ENCODE measurements at places on chromosomes 7 and 10. TPM values are rescaled to one million over a fixed set of nuclear protein-coding genes. Genes with fewer than 3 reads are reported as not detected.

- DNase-seq, result no peak
These were observed 320.0 kb downstream of the RPS24 start for GRCh38 chr10:78353636-78354035.

- DNase-seq, result no peak
These were observed 124.0 kb upstream of the PRSS58 start for GRCh38 chr7:142381727-142382390.

DNA sequence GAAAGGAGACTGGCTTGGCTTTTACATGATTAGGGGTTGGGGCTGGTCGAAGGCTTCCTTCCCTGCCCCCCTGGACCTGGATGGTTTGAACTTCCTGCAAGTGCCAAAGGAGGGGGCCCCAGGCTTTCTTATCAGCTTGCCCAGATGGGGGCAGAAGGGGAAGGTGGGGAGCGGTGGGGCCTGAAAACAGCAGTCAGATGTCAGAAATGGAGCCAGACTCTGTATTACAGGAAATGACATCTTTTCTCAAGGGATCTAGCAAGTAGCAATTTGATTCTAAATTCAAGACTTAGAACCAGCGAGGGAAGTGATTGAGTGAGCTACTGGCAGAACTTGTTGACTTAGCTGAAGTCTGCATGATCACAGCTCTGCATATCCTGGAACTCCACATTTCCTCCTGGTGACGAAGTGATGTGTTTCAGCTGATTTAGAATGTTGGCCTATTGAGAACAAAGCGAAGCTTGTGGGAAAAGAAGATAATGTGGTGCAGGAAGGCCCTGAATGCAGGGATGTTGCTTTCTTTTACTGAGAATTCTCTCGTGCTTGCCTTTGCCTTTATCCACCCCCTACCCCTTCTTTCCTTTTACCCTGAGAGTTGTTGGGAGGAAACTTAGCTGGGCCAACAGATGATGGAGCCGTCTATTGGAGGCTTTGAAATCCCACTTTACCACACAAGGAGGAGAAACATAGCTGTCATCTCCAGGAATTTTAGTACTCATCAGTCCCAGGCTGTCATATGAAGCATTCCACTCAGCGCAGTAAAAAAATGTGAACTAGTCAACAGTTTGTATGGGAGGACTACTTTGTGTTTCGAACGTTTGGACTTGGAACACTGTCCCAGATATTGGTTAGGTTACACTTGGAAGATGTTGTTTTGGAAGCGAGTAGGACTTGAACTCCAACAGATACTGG lies 43.2 kb downstream of the CCNY start:
- DNase-seq, result peak; percentile 39

- DNase-seq, result no peak
These were observed 134.3 kb upstream of the VWC2 start for GRCh38 chr7:49639068-49639593.

DNA sequence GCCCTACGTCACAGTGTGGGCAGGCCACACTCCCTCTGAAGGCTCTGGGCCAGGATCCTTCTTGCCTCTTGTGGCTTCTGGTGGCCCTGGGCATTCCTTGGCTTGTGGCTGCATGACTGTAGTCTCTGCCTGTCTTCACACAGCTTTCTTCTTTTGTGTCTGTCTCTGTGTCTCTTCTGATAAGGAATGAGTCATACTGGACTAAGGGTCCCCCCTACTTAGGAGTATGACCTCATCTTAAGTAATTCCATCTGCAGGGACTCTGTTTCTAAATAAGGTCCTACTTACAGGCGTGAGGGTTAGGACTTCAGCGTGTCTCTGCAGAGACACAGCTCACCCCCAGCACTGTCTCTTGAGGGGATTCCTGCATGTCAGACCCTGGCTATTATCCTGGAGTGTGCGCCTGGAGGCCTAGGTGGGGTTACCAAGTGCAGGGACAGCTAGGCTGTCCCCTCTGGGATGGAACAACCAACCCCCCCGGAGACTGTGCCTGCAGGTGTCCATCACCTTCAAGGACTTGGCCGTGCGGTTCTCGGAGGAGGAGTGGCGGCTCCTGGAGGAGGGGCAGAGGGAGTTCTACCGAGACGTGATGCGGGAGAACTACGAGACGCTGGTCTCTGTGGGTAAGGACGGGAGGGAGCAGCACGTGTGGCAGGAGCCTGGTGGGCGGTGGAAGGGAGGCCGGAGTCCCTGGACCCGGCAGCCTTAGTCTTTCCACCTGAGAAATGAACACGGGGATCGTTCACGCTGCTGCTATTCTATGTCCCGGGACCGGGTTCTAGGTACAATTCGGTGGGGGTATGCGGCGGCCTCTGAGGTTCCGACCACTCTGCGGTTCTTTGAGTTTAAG lies 54.1 kb downstream of the ZNF467 start:
- DNase-seq, result no peak

GRCh38 chr10:6503171-6503570 lies 76.9 kb downstream of the PRKCQ start:
- no peak for DNase-seq

GRCh38 chr7:140391634-140392033 lies 6.7 kb downstream of the SLC37A3 start:
- DNase-seq, result no peak

DNA sequence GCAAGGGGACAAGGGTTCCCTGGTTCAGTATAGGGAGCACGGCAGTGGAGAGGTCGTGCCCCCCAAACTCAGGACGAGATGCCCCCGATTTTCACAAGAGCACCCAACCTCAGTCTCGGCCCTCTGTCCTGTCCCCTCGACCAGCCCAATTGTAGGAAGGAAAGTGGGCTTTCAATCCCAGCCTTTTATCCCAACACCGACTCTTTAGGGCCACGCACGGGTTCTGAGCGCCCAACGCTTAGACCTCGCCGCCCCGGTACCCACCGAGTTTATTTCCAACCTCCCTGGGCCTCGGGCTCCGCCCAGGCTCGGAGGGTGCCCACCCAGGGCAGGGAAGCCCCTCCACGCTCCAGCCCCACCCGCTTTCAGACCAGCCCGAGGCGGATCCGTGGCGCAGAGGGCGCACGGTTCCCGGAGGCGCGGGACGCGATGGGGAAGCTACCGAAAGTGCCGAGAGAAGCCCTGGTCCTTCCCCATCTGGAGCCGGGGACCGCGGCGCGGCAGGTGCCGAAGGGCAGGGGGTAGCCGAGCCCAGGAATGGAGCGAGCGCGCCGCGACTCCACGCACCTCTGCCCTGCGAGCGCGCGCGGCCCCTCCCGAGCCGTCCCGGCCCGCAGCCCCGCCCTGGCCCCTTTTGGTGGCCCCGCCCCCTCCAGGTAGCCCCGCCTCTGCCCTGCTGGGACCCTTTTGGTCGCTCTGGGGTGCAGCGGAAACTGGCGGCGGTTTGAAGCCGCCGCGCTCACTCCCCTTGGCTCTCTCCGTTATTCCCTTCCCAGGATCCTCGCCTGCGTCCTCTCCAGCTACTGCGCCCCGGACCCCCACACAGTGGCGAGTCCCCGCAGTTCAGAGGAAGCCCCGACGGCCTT lies 20.4 kb downstream of the GRID2IP start:
- DNase-seq, result peak; percentile 14

DNA sequence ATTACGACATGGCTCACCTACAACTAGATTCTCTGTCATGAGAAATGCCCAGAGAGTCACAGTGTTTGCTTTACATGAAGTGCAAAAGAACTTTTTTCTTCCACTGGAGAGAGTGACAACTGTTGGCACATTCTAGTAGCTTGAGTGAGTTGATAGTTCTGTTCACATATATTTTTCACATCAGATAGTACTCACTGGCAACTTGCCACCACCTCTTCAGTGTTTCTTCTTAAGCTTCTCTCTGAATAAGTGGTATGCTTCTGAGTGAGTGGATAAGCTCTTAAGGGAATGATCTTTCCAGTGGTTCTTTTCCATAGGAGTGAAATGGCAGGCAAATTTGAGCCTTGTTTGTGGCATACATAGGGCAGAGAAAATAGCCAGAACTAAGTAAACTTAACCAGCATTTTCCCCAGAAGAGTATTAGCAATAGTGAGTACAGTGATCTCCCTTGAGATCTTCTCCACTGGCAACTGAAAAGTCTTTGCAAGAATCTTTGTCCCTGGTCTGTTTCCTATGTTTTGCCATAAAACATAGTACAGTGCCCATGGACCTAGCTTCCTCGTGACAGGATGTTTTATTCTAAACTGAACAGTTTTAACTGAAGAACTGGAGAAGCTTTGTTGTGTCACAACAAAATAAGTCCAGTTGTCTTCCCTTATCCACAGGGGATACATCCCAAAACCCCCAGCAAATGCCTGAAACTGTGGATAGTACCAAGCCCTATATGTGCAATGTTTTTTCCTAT lies 125.4 kb upstream of the CDK13 start:
- DNase-seq, result no peak

DNA sequence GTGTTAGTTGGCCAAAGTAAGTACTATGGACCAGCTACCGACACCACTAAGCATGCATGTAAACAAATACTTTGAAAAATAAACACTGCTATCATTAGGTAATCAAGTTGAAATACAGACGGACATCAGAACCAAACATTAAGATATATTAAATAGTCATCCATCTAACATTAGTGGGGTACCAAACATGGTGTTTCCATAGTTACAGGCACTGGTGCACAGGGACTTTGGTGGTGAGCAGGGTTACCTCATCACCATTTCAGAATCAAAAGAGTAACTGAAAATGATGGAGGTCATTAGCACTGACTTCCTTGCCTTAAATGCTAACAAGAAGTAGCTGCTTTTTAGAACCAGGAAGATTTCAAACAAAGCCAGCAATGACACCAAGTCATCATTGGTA lies 23.9 kb downstream of the EBLN1 start:
- DNase-seq, result no peak

- no peak for DNase-seq
These were observed 20.7 kb upstream of the TECTB start for GRCh38 chr10:112262546-112262945.

DNA sequence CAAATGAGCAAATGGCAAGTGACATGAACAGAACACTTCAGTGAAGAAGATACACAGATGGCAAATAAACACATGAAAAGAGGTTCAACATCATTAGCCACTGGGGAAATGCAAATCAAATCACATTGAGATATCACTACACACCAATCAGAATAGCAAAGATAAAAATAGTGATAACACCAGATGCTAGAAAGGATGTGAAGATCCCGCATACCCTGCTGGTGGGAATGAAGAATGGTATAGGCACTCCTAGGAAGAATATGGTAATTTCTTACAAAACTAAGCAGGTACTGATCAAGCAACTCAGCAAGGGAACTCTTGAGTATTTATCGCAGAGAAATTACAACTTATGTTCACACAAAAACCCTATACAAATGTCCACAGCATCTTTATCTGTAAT lies 11.2 kb downstream of the LAMB4 start:
- no peak for DNase-seq

DNA sequence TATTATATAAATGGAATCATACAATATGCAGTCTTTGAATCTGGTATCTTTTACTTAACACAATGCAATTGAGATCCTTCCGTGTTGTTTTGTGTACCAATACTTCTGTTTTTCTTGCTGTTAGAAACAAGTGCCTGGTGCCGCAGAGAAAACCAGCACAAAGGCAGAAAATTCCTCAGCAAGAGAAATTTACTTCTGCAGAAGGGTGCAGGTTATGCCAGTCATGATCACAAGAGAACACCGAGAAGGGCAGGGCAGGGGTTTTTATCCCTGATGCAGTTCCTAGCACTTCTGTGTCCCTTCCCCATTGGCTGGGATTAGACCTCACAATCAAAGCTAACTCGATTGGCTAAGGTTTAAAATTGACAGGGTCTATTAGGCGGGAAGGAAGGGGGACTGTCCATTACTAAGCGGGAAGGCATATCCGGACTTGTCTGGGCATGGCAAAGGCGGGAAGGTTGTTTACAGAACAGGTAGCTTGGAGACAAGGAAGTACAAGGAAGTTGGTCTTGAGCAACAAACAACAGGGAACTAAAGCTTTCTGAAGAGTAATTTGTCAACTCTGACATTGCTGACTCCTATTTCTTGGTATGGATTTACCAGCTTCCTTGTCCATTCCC lies 2.4 kb upstream of the ZNF33B start:
- DNase-seq, result peak; percentile 83

DNA sequence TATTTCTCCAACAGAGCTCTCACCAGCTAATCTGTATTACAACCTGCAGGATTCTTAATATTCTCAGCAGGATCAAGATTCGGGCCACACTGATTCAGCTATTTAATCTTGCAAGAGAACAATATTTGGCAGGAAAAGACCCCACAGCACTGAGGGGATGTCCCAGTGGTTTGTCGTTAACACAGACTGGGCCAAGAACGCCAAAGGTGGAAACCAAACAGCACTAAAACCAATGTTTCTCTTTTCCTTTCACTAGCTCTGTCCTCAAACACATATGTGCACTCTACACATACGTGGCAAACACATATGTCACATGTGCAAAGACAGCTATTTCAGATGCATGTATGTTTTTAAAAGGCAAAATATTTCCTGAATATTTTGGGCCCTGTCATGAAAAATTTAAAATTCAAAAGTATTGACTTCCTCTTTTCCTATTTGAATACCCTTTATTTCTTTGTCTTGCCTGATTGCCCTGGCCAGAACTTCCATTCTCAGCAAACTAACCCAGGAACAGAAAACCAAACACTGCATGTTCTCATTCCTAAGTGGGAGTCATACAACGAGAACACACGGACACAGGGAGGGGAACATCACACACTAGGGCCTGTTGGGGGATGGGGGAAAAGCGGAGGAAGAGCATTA lies 51.7 kb upstream of the NEBL start:
- DNase-seq, result no peak

GRCh38 chr7:115195208-115195607 lies 273.3 kb downstream of the MDFIC start:
- DNase-seq, result no peak

DNA sequence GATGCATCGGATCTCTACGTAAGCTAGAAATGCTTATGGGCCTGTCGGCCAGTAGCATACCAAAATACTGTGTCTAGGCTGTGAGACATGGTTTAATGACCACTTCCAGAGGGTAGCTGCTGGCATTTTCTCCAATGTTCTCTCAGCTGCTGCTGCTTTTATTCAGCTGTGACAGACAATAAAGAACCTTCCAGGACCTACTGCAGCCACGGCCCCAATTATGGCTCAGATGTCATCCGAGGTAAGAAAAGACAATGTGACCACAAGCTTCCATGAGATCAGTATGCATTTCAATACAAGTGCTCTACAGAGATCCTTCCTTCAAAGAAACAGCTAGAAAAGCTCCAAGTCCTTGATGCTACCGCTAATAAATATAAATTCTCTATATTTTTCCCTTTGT lies 256.2 kb downstream of the SDHAF3 start:
- no peak for DNase-seq

OR2A7 gene
- 4.8 TPM for total RNA-seq

SFTPD gene
- total RNA-seq, result 0.52 TPM

AQP1 gene
- total RNA-seq, result 995 TPM

CDC14C gene
- not detected for total RNA-seq

ASB10 gene
- total RNA-seq, result not detected

CAMK2B gene
- 0.23 TPM for total RNA-seq

ZNF365 gene
- 0.40 TPM for total RNA-seq

Measured in mucosa of gallbladder (tissue), 1 donor.